Transverse colon (tissue), 4 donors: ENCODE measurements at places on chromosomes 4 and X. TPM values are rescaled to one million over a fixed set of nuclear protein-coding genes. Genes with fewer than 3 reads are reported as not detected.

The RBM46 gene
- total RNA-seq, result not detected

The SPINK2 gene
- total RNA-seq, result 2.9 TPM

The ZGRF1 gene
- total RNA-seq, result 0.75 TPM

The GYPA gene
- not detected for total RNA-seq

The CCDC160 gene
- not detected for total RNA-seq

The BRS3 gene
- total RNA-seq, result not detected

The GATA1 gene
- total RNA-seq, result not detected

The CCSER1 gene
- 54.6 TPM for total RNA-seq

The GAGE1 gene
- total RNA-seq, result not detected

The RBM47 gene
- 524 TPM for total RNA-seq

The CYBB gene
- total RNA-seq, result 21.7 TPM

GRCh38 chr4:15077969-15078368, 75.7 kb downstream of the CPEB2 start:
- H3K4me3 ChIP-seq, result no peak overlapping the region
- no peaks in the 10 kb centered on the region for H3K27me3 ChIP-seq
- DNase-seq, result no peak
- H3K36me3 ChIP-seq, result no peaks in the 10 kb centered on the region

DNA sequence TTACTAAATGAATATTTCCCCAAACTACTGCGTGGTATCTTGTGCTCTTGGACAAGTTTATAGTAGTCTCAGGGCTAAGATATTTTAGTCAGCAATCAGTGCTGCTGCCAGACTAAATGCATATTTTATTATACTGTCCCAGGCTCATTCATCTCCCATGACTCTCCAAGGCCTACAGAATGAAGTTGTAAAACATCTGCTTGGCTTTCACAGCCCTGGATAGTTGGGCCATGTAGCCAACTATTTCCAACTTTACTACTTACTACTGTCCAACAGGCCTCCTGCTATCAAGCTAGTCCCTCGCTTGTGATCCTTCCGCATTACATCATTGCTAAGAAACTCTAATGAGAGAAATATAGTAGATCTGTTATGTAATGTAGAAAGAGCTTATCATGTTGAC, 31.4 kb downstream of the MAGEB16 start:
- H3K27ac ChIP-seq, result no peak overlapping the region
- H3K4me1 ChIP-seq, result no peaks in the 10 kb centered on the region
- no peak overlapping the region for H3K4me3 ChIP-seq
- no peak for DNase-seq

DNA sequence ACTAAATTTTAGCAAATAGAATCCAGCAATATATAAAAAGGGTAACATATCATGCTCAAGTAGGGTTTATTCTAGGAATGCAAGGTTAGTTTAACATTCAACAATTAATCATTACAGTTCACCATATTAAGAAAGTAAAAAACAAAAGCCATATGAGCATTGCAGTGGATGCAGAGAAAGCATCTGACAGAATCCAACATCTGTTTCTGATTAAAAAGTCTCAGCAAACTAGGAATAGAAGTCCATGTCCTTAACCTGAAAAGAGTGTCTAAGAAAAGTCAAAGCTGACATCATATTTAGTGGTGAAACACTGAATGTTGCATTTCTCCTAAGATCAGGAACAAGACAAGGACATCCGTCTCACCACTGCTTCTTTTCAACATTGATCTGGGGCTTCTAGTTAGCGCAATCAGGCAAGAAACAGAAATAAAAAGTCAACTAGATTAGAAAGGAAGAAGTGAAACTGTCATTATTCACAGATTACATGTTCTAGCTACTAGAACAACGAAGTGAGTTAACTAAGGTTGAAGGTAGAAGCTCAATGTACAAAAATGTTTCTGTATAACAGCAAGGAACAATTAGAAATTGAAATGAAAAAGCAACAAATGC, 49.3 kb downstream of the MRPL1 start:
- no peaks in the 10 kb centered on the region for H3K27me3 ChIP-seq
- no peak overlapping the region for H3K4me3 ChIP-seq

GRCh38 chr4:4362991-4363697, 23.8 kb upstream of the NSG1 start:
- H3K4me1 ChIP-seq, result no peaks in the 10 kb centered on the region
- no peak for DNase-seq
- peaks cover 6% of the 10 kb centered on the region for H3K27me3 ChIP-seq
- no peak overlapping the region for H3K4me3 ChIP-seq

DNA sequence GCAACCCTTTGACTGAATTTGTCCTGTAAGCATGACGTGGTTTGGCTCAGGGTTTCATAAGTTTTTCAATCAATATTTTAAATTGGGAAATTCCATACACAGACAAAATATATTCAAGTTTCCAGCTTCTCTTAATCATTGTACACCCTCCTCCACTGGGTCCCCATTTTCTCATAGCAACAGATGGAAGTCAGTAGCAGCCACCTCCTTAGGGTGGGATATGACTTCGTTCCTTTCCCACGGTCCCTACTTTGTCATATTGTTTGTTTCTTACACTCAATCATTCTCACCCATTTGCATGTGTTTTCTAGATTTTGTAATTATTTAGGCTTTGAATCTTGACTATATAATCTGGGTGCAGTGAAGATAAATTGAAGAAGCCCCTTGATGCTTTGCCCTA, 664.5 kb upstream of the IGFBP7 start:
- H3K4me3 ChIP-seq, result no peak overlapping the region
- no peak for DNase-seq
- H3K27ac ChIP-seq, result no peak overlapping the region
- no peaks in the 10 kb centered on the region for H3K27me3 ChIP-seq

DNA sequence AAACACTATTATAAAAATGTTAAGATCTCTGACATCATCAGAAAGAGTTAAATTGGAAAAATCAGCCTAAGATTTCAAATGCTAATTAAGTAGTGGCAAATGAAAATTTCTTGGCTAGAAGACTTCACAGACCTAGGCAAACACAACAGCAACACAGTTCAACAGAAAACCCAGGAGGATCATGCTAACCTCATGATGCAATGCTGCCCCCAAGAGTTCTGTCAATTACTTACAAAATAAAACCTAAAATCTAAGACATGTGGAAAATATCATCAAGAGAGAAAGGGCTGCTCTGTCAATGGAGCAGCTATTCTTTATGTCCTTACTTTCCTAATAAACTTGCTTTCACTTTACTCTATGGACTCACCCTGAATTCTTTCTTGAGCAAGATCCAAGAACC, 21.0 kb downstream of the S100G start:
- H3K4me1 ChIP-seq, result no peaks in the 10 kb centered on the region
- no peak overlapping the region for H3K4me3 ChIP-seq
- H3K27me3 ChIP-seq, result no peaks in the 10 kb centered on the region
- no peak overlapping the region for H3K27ac ChIP-seq
- H3K36me3 ChIP-seq, result no peaks in the 10 kb centered on the region

GRCh38 chrX:153673428-153674218, at the start of gene PNCK:
Gene PNCK (minus strand): TSS chrX:153673813. CDS start chrX:153673076, 737 bp downstream.
- H3K36me3 ChIP-seq, result no peaks in the 10 kb centered on the region
- no peak within 1 kb of the TSS for H3K4me3 ChIP-seq
- no peaks in the 10 kb centered on the region for H3K4me1 ChIP-seq

DNA sequence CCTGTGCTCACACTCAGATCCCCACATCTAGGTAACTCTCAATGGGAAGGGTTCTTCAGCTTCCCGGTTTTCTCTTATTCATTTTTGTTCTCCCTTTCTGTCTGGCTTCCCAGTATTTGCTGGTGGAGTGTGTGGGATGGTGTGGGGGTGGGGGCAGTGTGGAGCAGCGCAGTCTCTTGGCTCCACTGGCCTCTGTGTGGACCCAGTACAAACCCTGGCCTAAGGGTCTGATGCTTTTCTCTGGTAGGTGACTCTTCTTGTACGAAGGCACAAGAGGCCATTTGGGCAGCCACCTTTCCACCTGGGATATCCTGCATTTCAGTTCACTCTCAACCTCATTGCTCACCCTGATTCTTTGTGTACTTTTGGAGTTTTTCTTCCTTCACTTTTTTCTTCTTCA, 71.3 kb downstream of the NBDY start:
- peak; percentile 3 for DNase-seq
- H3K4me1 ChIP-seq, result no peaks in the 10 kb centered on the region
- no peak overlapping the region for H3K27ac ChIP-seq
- no peak overlapping the region for H3K4me3 ChIP-seq
- H3K27me3 ChIP-seq, result no peaks in the 10 kb centered on the region
- no peaks in the 10 kb centered on the region for H3K36me3 ChIP-seq

GRCh38 chr4:177505171-177505615, 63.0 kb upstream of the AGA start:
- H3K4me1 ChIP-seq, result no peaks in the 10 kb centered on the region
- peak; percentile 11 for DNase-seq

- no peak overlapping the region for H3K27ac ChIP-seq
- no peaks in the 10 kb centered on the region for H3K36me3 ChIP-seq
- DNase-seq, result no peak
- no peak overlapping the region for H3K4me3 ChIP-seq
- H3K4me1 ChIP-seq, result no peaks in the 10 kb centered on the region
- no peaks in the 10 kb centered on the region for H3K27me3 ChIP-seq
These were observed 67.1 kb downstream of the PGRMC2 start for GRCh38 chr4:128220286-128221235.

- DNase-seq, result no peak
- no peaks in the 10 kb centered on the region for H3K27me3 ChIP-seq
- no peak overlapping the region for H3K27ac ChIP-seq
These were observed 91.7 kb downstream of the SPATA18 start for GRCh38 chr4:52142816-52143215.

GRCh38 chr4:88196013-88196365, 37.5 kb upstream of the ABCG2 start:
- DNase-seq, result no peak
- H3K27me3 ChIP-seq, result no peaks in the 10 kb centered on the region
- H3K4me1 ChIP-seq, result peaks cover 8% of the 10 kb centered on the region
- H3K36me3 ChIP-seq, result no peaks in the 10 kb centered on the region

DNA sequence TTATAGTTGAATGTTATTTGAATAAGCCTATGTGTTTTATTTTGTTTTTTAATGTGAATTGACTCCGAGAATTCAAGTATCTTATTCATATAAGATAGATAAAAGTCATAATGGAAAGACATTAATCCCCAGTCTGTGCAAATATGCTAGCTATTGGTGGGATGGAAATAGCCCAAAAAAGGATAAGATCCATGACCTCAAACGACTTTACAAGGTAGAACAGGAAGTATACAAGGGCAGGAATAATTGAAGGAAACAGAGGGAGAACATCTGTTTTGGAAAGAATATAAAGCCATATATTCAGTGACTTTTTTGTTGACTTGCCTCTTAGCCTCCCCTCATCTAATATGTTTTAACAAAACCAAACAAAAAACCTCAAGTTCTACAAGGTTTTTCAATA, 9.0 kb downstream of the ABCE1 start:
- H3K27me3 ChIP-seq, result no peaks in the 10 kb centered on the region
- no peak overlapping the region for H3K27ac ChIP-seq
- H3K4me3 ChIP-seq, result no peak overlapping the region
- H3K4me1 ChIP-seq, result no peaks in the 10 kb centered on the region

DNA sequence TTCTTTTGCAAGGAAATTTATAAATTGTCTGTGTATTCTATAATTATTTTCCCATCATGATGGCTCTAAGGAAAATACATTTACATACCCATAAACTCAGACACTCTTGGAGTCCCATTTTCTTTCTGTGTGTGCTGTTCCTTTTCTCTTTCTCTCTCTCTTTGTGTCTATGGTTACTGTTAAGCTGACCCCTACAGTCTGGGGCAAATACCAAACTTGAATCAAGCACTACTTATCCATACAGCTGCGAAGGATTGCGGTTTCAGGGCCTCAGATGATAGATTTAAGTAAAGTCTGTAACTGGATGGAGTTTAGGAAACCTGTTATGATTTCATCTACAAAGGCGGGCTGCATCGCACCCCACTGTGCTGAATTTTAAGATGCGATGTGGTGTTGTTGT, 150.2 kb downstream of the SHROOM3 start:
- no peaks in the 10 kb centered on the region for H3K27me3 ChIP-seq
- peaks cover 63% of the 10 kb centered on the region for H3K4me1 ChIP-seq
- no peak for DNase-seq
- no peak overlapping the region for H3K4me3 ChIP-seq

DNA sequence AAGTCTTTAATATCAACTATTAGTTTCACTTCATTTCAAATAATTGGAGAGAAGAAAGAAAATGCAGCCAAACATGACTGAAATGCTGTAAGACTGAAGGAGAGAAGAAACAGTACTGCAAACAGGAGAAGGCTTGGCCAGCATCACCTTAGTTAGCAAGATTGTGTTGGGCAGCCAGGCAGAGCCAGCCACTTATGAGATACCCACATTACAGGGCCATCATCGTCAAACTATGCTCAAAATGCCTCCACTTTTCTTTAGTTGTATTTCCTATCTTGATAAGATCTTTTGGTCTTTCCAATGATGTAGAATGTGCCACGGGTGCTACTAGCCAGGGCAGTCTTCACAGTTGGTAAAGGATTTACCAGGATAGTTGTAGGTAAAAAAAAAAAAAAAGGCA, 10.9 kb upstream of the IRF2 start:
- no peak overlapping the region for H3K4me3 ChIP-seq
- no peak overlapping the region for H3K27ac ChIP-seq
- no peaks in the 10 kb centered on the region for H3K36me3 ChIP-seq
- DNase-seq, result no peak
- H3K4me1 ChIP-seq, result no peaks in the 10 kb centered on the region

DNA sequence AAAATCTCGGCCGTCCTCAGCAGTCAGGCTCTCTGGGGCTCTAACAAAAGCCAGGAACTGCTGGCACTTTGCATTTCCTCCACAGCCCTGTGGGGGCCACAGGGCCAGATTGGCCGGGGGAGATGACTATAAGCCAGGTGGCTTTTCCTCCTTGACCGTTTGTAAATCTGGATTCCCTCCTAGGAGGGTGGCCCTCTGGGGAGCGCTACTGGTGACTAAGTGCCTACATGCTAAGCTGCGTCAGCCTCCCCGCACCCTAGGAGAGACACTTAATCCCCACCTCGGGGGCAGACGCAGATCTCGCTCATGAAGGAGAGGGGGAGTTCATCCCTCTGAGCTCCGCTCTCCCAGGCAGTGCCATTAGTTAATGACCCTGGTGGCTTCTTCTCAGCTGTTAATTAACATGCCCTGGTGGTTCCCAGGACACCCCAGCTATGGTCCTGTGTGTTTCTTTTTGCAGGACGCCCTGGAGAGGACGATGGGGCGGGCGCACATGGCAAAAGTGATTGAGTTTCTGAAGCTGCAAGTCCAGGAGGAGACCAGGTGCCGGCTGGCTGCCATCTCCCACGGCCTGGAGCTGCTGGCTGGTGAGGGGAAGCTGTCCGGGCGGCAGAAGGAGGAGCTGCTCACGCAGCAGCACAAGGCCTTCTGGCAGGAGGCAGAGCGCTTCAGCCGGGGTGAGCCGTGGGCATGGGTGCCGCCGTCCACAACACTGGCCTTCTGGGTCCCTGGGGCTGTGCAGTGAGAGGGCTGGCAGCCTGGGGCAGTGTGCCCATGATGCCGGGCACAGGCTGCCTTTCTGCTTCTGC, 41.6 kb downstream of the EVC start:
- H3K27me3 ChIP-seq, result no peaks in the 10 kb centered on the region
- H3K4me1 ChIP-seq, result no peaks in the 10 kb centered on the region
- no peak overlapping the region for H3K27ac ChIP-seq
- no peaks in the 10 kb centered on the region for H3K36me3 ChIP-seq
- H3K4me3 ChIP-seq, result no peak overlapping the region
- no peak for DNase-seq
